ENCODE measurements at places on chromosomes 4 and X. TPM values are rescaled to one million over a fixed set of nuclear protein-coding genes. Genes with fewer than 3 reads are reported as not detected.

- DNase-seq, result no peak
These were observed 111.2 kb upstream of the GALNT7 start for GRCh38 chr4:173057442-173057841.

DNA sequence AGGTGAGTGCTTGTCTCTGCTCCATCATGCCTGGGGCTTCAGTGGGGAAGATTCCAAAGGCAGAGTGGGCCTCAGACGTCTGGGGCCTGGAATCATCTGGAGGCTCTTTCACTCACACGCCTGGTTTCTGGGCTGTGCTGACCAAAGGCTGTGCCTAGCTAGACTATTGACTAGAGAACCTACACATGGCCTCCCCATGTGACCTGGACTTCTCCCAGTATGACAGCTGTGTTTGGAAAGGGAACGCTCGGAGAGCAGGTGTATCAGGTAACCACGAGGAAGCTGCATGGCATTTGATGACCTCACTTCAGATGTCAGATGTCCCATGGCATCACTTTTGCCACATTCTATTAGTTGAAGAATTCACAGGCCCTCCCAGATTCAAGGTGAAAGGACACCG lies 51.0 kb downstream of the ADGRL3 start:
- no peak for DNase-seq

DNA sequence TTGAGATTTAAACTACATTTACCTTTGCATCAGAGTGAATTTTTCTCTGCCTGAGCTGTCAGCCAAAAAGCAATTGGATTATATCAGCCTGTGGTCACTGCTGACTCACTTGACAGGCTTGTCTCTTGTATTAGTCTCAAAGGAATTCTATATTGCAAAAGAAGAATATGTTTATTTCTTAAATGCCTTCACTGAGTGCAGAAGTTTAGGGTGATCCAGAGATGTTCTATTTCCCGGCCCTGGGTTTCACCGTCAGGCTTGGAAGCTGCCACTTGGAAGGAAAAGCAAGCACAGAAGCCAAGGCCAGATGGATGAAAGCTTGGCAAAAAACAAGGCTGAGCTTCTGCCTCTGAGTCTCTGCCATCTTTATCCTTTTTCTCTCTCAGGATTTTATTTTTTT lies 80.9 kb downstream of the FAM114A1 start:
- DNase-seq, result no peak

DNA sequence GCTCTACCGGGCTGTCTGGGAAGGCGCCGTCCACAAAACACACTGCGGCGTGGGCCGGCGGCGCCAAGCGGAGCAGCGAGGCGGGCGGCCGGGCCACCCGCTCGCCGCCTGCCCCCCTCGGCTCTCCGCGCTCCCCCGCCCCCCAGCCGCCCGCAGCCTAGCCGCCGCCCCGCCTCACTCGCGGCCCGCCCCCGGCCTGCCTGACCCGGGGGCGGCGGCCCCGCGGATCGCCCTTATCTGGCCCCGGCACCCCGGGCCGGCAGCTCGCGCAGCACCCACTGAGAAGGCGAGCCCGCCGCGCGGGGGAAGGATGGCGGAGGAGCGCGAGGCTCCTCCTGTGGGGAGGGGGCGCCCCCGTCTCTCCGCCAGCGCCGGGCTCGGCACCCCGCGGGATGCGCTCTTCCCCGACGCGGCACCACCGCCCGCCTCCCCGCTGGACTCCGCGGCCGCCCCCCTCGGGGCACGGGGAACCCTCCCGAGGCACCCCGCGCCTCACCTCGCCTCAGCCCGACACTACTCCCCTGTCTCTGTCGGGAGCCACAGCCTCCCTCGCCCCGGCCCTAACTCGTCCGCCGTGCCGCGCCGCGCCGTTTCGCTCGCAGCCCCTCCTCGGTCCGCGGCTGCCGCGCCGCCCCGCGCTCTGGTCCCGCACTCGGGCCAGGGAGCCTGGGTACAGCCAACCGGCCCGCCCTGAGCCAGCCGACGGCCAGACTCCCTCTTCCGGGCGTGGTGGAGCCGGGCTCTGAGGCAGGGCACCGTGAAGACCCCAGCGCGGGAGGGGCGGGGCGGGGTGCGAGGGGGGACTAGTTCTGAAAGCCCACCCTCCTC lies 566 bp downstream of the ATP11C start:
- peak; percentile 46 for DNase-seq

HTN3 gene
- not detected for total RNA-seq

ASB11 gene
- total RNA-seq, result not detected

DOCK11 gene
- total RNA-seq, result 66.0 TPM
